ENCODE measurements at places on chromosomes 5 and 9. TPM values are rescaled to one million over a fixed set of nuclear protein-coding genes. Genes with fewer than 3 reads are reported as not detected.
A peak's percentile ranks its signal among the peaks of the same experiment; 100 is the strongest.

GRCh38 chr9:76086539-76086938, 196.1 kb downstream of the PCSK5 start:
- H3K27ac ChIP-seq, result no peak overlapping the region
- peak; percentile 26 for DNase-seq
- no peaks in the 10 kb centered on the region for H3K27me3 ChIP-seq
- H3K36me3 ChIP-seq, result no peaks in the 10 kb centered on the region
- H3K4me3 ChIP-seq, result no peak overlapping the region

DNA sequence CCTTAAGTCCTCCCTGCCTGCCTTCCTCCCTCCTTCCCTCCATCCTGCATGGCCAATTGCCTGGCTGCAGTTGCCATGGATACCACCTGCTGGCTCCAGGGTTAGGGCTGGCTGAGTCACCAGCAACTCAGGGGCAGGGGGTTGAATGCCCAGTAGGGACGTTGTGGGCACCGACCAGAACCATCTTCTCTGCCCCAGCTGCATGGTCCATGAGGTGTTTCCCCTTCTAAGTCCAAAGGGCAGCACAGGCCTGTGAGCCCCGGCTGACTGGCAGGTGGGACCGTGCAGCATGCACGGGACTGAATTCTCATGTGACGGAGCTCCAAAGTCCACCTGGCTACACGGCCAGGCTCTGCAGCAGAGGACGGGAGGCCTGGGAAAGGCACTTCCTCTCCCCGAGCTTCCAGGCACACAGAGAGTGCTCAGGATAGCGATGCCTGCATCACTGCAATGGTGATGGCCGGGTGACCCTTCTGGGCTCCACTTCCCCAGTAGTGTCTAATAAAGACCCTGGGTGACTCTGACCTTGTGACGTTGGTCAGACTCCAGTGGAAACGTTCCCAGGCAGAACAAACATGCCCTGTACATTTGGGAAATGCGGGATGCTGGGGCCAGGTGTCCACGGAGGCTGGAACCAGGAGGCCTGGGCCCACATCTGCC, 5.7 kb downstream of the ASS1 start:
- H3K4me3 ChIP-seq, result no peak overlapping the region
- no peaks in the 10 kb centered on the region for H3K27me3 ChIP-seq
- peaks cover 38% of the 10 kb centered on the region for H3K4me1 ChIP-seq
- no peak for DNase-seq

- no peaks in the 10 kb centered on the region for H3K36me3 ChIP-seq
- H3K27ac ChIP-seq, result no peak overlapping the region
- H3K27me3 ChIP-seq, result no peaks in the 10 kb centered on the region
- no peak for DNase-seq
- H3K4me1 ChIP-seq, result no peaks in the 10 kb centered on the region
Observed at GRCh38 chr9:8579661-8580060, 780.1 kb upstream of the DMAC1 start.

DNA sequence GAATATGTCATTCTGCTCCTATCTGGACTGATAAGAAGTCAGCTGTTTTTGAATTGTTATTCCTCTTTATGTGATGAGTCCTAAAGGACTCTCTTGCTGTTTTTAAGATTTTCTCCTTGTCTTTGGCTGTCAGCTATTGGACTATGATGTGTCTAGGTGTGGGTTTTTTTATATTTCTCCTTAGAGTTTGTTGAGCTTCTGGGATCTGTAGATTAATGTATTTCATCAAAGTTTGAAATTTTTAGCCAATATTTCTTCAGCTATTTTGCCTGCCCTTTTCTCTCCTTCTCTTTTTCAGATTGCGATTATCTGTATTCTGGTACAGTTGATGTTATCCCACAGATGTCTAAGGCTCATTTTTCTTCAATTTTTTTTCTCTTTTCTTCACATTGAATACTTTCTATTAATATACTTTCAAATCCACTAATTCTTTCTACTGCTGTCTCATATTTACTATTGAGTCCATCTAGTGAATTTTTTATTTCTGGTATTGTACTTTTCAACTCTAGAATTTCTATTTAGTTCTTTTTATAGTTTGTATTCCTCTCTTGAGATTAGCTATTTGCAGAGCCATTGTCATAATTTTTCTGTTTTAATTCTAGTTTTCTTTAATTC, 31.1 kb downstream of the RPS23 start:
- H3K27me3 ChIP-seq, result no peaks in the 10 kb centered on the region
- no peak overlapping the region for H3K4me3 ChIP-seq
- no peak for DNase-seq

DNA sequence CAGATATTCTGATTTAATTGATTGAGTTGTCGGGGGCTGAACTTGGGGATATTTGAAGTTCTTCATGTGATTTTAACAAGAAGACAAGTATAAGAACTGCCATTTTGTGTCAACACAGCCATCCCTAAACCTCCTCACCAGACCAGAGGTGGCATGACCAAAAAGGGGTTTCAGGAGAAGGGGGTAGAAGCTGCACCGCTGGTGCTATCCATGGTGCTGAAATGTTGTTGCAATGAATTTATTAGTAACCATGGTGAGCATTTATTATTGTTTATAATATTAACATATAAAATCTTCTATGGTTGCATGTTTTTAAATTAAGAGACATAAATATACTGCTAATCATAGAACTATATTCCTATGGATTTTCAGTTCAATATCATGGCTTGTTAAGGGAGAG, 72.3 kb downstream of the GNA14 start:
- no peak overlapping the region for H3K27ac ChIP-seq
- no peak overlapping the region for H3K4me3 ChIP-seq
- no peaks in the 10 kb centered on the region for H3K27me3 ChIP-seq
- no peaks in the 10 kb centered on the region for H3K4me1 ChIP-seq
- peak; percentile 16 for DNase-seq

Gene ABO
- not detected for total RNA-seq

Gene IL33
- total RNA-seq, result not detected

- no peak overlapping the region for H3K4me3 ChIP-seq
- H3K27me3 ChIP-seq, result no peaks in the 10 kb centered on the region
- no peak for DNase-seq
- no peaks in the 10 kb centered on the region for H3K36me3 ChIP-seq
Observed at GRCh38 chr5:170389550-170389892, 354 bp upstream of the KCNMB1 start.

DNA sequence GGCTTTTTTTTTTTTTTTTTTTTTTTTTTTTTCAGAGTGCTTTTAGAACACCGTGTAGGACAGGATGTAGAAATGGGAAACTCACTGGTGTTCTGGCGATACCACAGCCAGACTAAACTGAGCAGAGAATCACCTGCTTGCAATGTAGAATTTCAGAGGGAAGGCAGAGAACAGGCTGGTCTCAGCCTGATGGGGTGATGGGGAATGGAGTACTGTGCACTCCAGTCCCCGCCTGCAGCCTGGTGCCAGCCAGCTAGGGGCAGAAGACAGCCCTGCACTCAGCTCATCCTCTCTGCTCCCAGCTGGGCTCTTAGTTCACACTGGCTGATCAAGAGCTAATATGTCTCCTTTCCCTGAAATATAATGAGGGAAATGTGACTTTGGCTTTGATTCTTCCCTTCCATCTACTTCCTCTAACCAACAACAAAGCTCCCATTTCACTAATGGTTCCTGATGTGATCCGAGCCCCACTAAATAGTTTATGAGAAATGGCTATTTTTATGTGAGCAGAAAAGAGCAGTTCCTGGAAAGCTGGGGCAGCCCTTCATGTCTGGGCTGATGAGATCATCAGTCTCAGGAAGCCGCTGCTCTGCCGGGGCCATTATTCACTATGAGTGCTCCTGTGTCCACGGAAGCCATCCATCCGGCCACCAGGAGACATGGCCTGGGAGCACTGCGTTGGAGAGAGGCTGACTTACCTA, 209.7 kb downstream of the GADD45G start:
- no peak overlapping the region for H3K4me3 ChIP-seq
- no peaks in the 10 kb centered on the region for H3K36me3 ChIP-seq

DNA sequence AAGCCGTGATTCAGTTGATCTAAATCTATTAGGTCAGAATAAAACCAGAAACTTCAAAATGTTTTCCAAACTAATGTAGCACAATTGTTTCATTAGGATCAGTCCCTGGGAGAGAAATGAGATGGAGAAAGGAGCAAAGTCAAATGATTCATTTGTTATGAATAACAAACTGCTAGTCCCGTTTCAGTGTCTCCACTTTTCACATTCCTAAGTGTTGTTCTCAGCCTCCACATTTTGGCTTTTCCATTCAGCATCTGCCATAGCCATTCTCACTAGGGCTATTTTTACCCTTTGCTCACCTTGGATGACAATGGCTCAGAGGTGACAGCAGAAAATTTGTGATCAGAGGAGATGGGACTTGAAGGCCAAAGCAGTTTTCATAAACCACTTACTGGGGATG, 314.1 kb upstream of the KIF2A start:
- H3K4me1 ChIP-seq, result no peaks in the 10 kb centered on the region
- DNase-seq, result no peak
- H3K27me3 ChIP-seq, result no peaks in the 10 kb centered on the region
- no peak overlapping the region for H3K4me3 ChIP-seq
- no peak overlapping the region for H3K27ac ChIP-seq

GRCh38 chr9:107520186-107520585, 30.6 kb upstream of the KLF4 start:
- DNase-seq, result no peak
- no peak overlapping the region for H3K4me3 ChIP-seq
- no peak overlapping the region for H3K27ac ChIP-seq
- H3K36me3 ChIP-seq, result no peaks in the 10 kb centered on the region

All from IMR-90 (cell line).